ENCODE measurements at places on chromosomes 2 and 18. TPM values are rescaled to one million over a fixed set of nuclear protein-coding genes. Genes with fewer than 3 reads are reported as not detected.
A peak's percentile ranks its signal among the peaks of the same experiment; 100 is the strongest.

CCDC148 gene
- 0.39 TPM for total RNA-seq

ARHGAP28 gene
- not detected for total RNA-seq

CNDP1 gene
- total RNA-seq: not detected

DNA sequence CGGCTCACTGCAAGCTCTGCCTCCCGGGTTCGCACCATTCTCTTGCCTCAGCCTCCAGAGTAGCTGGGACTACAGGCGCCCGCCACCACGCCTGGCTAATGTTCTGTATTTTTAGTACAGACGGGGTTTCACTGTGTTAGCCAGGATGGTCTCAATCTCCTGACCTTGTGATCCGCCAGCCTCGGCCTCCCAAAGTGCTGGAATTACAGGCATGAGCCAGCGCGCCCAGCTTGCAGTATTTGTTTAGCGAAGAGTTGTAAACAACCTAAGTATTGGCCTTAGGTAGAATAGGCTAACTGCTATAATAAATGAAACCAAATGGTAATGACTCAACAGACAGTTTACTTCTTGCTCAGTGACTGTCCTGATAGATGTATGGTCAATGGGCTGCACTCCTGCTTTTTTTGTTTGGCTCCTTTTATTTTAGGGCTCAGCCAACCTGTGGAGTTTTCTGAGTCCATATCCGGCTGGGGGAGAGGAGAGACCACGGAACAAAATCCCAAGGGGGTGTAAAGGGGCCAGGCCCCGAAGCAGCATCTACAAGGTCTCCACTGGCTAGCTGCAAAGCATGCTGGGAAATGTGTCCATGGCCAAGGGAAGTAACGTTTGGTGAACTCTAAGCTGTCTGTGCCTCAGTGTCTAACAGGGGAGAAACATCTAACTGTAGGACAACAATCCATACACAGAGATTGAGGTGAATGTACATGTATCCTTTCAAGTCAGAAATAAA lies 841.0 kb upstream of the ID2 start:
- DNase-seq: no peak

GRCh38 chr18:13661779-13662256 lies 64.5 kb downstream of the FAM210A start:
- no peak for DNase-seq

GRCh38 chr18:35376393-35376741 lies 770 bp downstream of the ZNF396 start:
- DNase-seq: no peak

DNA sequence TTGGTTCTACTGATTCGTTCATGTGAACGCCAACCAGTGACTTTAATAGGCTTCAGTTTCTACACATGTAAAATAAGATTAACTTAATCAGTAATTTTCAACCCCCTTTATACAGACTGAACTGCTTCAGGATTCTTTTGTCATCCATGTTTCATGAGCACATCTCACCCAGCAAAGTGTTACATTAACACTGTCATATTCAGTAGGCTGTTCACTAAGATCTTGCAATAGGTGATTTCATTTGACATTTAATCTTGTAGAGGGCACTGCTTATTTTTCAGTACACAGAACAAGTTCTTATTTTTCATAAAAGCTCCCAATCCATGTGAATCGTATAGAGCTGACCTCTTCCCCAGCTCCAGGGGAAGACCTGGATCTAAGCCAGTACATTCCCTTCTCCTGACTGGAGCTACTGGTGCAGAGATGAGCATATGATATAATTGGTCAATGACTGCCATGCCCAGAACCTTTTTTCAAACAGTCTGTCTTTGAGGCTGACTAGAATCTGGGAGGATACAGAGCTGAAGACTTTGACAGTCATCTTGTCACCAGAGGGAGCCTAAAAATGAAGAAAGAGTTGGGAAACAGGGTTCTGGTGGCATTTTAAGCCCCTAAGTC lies 72.2 kb upstream of the CHRNA1 start:
- DNase-seq: peak; percentile 92

GRCh38 chr2:31254237-31255203 lies 20.6 kb downstream of the EHD3 start:
- DNase-seq: no peak

- DNase-seq: peak; percentile 41
These were observed 78.8 kb downstream of the VWC2L start for GRCh38 chr2:214489702-214490101.

GRCh38 chr2:41644936-41645335 lies 402.9 kb upstream of the PKDCC start:
- no peak for DNase-seq

- peak; percentile 86 for DNase-seq
These were observed 32.8 kb downstream of the CCDC93 start for GRCh38 chr2:117980783-117981676.

DNA sequence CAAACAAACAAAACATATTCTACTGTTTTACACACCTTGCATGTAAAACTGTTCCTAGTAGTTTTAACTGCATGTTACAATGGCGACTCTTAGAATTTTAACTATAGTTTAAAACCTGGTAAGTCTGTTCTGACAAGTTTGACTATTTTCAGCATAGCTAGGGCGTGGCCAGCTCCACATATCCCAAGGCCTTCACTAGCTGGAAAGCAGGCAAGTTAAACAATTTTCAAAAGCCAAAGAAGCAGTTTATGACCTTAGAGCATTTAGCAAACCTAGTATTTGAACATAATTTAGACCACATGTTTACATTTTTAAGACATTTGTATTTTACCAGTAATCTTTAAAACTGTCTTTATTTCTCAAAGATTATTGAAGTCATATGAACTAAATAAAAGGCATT lies 402.8 kb upstream of the SYT4 start:
- DNase-seq: no peak
